ENCODE measurements at places on chromosomes 1 and 21.

- DNase-seq = no peak
These were observed 12.1 kb upstream of the CNTN2 start for GRCh38 chr1:205030896-205031295.

GRCh38 chr1:201205036-201205435, 14.4 kb downstream of the IGFN1 start:
- no peak for DNase-seq

DNA sequence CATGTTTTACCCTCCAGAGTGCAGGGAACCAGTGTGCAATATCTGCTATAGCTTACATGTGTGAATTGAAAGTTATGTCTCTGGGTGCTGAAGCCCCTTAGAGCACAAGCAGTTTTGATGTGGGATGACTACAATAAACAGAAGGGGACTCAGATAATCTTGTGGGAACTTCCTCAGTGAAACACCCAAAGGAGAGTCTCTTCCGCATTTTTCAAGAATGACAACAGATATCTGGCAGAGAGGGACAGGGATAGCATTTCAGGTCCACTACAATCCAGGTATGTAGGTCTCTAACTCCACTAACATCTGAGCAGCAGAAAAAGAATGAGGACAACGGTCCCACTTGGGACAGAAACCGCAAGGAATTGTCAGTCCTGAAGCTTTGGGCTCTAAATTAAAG, 67.6 kb upstream of the PDE4B start:
- DNase-seq = no peak

DNA sequence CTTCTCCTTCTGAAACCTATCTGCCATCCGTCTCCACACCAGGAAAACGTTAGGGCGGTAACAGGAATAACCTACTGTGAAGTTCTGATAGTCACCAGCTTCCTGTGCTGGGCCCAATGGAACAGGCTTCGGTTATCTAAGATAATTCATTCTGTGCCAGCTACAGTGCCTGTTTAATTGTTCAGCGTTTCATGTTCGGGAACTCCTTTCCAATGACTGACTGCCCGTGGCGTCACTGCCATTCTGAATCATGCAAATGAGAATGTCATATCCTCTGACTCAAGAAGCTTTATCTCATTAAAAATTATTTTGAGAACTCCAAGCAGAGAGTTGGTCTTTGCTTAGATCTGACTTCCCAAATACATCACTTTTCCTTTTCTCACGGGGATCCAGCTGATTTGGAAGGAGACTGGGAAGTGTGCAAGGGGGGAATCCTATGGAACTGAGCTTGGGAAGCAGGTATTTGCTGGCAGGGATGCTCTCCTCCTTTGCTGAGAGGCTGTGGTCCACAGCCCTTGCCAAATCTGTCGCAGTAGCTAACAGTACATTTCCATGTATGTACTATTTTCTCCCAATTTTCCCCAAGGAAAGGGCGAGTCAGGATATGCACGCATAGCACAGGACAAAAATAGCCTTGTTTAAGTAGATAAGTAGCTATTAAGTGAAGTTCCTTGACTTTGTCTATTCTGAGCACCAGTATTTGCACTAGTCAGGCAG, 358.7 kb downstream of the LTN1 start:
- no peak for DNase-seq

DNA sequence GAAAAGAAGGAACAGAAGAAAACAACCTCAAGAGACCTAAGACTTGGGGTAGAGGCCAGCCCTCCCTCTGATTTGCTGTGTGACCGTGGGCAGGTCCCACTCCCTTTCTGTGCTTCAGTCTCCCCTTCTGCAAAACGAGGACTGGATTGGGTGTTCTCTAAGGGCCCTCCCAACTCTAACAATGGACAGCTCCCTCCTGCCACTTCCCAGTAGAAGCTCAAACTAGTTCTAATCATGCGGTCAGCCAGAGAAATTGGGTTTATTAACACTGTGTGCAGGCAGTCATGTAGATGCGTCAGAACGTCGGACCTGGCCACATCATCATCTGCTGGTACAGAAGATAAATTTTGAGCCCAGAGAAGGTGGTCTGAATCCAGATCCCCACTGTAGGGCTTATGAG, 1.6 kb upstream of the PADI4 start:
- no peak for DNase-seq

DNA sequence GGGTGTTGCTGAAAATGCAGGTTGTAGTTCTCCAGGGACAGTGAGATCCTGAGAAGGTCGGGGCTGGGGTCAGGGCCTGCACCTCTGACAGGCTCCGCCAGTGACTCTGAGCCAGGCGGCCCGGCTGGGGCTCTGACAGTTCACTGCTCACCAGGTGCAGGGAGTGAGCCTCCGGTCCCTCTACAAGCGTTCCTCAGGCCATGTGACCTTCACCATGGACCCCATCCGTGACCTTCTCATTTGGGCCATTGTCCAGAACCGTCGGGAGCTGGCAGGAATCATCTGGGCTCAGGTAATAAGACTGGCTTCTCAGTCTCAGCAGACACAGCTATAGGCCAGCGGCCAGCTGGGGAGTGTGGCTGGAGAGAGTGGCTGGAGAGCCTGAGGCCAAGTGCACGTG, 41.8 kb downstream of the TRPM2 start:
- no peak for DNase-seq
